ENCODE measurements at places on chromosomes 5 and 9. TPM values are rescaled to one million over a fixed set of nuclear protein-coding genes. Genes with fewer than 3 reads are reported as not detected.

GRCh38 chr5:146076028-146076427 lies 29.3 kb downstream of the PLAC8L1 start:
- no peak for DNase-seq

DNA sequence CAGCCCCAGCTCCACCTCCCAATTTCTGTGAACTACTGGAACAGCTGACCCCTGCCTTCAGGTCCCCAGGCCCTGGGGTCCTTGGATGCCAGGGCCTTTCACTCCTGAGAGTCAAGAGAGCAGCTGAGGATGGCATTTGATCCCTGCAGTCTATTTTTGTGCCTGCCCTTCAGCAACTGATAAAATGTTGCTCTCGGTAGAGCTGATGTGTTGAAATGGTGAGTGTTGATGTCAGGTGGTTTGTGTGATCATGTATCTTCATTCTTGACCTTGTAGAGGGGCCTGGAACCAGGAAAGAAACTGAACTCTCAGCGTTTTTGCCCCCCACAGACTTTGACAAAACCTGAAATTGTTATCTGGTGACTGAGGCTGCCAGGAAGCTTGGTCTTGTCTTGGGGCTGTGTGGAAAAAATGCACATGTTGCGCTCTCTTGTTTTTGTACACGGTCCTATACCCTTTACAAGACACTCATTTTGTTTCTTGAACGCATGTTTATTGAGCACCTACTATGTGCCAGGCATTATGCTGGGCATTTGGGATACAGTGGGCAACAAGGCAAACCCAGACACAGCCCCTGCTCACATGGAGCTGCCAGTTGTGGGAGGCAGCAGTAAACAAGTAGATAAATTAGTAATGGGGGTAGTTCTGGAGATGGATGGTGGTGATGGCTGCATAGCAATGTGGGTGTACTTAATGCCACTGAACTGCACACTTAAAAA lies 78.3 kb downstream of the PPARGC1B start:
- DNase-seq = peak; percentile 79

The TLX3 gene
- polyA plus RNA-seq = not detected

DNA sequence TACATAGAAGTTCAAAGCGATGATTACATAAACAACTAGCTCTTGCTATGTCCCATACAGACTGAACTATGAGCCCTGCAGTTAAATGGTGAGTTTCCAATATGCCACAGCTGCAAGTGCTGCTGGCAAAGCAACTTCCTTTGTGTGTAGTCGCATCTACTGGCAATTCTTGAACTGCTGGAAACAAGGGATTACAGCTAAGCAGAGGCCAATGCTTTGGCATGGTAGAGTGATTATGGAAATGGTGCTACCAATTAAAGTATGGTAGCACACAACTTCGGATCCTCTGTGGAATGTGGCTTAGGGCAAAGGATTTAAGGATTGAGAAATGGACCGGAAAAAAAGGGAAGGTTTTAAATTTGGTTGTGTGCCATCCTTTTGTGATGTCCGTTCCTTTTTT lies 856.6 kb downstream of the MAT2B start:
- peak; percentile 72 for DNase-seq

GRCh38 chr9:17839776-17840175 lies 260.9 kb downstream of the SH3GL2 start:
- DNase-seq = no peak

- no peak for DNase-seq
Observed at GRCh38 chr5:157677931-157678330, 6.6 kb downstream of the C5orf52 start.

GRCh38 chr5:54000011-54000410 lies 310.4 kb downstream of the ARL15 start:
- DNase-seq = peak; percentile 71

DNA sequence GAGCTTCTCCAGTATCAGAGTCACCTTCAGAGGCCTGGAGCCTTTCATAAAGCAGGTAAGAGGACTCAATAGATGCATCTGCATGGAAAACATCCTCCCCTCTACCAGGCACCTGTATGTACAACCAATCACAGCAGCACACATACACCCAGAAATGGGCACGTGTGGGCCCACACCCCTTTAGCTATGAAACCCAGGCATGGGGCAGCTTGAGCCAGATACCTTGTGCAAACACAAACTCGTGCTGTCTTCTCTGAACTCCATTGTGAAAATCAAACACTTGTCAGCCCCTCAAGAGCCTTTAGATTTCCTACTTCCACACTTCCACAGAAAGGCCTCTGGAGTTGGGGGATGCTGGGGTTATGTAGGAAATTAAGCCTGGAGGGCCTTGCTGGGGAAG lies 1.1 kb upstream of the CSF2 start:
- DNase-seq = no peak

- DNase-seq = no peak
Observed at GRCh38 chr9:12689233-12689632, 4.0 kb upstream of the TYRP1 start.

DNA sequence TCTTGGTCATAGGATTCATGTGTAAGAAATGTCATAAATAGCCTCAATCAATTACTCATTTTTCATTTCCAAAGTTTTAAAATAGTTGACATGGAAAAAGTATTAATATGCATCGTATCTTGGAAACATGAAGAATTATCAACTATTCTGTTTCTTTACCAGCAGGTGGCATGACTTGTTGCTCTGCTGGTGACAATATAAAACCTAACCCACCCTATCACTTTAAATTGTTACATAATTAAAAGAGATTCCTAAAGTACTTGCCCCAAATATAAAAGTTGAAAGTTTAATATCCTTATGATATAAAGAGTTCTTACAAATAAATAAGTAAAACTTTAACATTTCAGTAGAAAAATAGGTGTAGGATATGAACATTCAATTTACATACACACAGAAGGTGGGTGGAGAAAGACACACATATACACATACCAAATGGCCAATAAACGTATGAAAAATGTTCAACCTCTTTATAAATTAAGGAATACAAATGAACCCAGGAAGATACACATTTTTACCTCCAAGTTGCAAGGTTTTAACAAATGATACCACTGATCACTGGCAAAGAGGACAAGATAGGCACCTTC lies 30.6 kb downstream of the MAP1B start:
- no peak for DNase-seq

- no peak for DNase-seq
Observed at GRCh38 chr5:99089822-99090549, 161.2 kb upstream of the CHD1 start.

DNA sequence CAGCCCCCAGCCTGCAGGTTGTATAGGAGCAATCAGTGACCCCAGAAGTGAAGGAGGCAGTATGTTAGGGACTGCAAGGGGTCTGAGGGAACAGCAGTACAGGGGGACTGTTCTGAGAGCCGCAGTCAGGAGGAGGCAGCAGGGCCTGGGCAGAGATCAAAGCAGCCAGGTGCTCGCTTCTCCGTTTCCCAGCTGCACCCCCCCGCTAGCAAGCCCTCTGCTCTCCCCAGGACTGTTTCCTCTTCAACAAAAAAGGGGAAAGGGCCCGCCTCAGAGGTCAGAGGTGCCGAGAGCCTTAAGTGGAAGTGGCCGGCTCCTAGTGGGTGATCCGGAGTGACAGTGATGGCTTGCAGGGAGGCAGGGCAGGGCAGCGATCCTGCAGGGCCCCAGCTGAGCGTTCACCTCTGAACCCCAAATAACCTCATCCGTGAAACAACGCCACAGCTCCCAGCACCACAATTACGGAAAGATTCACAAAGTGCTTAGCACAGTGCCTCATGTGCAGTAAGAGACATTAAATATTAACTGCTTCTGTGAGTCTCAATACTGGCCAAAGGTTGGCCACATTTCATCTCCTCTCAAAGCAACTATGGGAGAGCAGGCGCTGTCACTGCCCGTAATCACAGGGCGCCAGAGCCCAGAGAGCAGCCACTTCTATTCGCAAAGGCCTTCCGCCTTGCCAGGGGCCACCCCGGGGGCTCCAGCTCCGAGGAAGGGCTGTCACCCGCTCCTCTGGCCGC lies 8.0 kb downstream of the CLPTM1L start:
- no peak for DNase-seq

The LCN1 gene
- polyA plus RNA-seq = not detected

GRCh38 chr5:149667084-149667828 lies 62.9 kb upstream of the PPARGC1B start:
- DNase-seq = no peak

The CDO1 gene
- polyA plus RNA-seq = 17.4 TPM

GRCh38 chr9:130259044-130259443 lies 6.5 kb upstream of the HMCN2 start:
- no peak for DNase-seq

- no peak for DNase-seq
Observed at GRCh38 chr5:6644794-6645241, 11.6 kb downstream of the SRD5A1 start.

DNA sequence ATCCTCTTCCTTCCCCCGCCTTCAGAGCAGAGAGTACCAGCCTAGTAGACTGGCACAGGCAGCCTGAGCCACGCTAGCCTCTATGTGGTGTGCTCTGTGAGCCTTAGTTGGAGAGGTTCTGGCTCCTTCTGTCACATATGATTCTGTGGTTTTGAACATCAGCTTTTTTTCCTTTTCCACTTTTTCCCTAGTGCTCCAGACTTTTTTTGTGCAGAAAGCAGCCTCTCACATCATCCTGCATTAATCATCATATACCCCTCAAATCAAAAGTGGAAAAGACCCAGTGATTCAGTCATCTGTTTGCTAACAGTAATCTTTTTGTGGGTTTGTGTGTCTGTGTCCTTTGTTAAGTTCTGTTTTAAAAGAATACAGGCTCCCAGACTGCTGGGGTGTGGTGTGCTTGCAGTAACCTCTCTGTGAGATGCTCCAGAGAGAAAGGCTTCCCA lies 663.9 kb upstream of the RGMB start:
- peak; percentile 52 for DNase-seq

DNA sequence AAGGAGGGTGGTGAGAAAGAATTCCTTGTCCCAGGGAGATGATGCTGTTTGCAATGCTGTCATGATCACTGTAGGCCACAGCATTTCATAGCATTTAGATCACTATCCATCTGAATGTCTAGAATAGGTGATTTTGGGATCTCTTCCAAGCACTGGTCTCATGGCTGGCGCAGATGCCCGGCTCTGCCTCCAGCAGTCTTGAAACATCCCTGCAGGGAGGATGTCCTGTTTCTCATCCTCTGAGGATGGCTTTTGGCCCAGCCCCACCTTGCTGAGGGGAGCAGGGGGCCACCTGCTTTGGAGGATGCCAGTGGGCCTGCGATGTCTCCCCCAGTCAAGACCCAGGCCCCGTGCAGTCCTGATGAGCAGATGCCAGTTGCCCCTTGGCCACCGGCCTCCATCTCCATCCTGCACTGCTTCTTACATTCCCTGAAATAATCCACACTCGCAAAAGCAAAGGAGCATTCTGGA lies 63.5 kb upstream of the GARNL3 start:
- no peak for DNase-seq

The KCNV2 gene
- 0.33 TPM for polyA plus RNA-seq

The SPATA31D3 gene
- polyA plus RNA-seq = not detected

The PCDHA11 gene
- polyA plus RNA-seq = not detected

- DNase-seq = no peak
Observed at GRCh38 chr5:1112596-1113331, 901 bp upstream of the SLC12A7 start.

The PAXX gene
- 27.0 TPM for polyA plus RNA-seq

The MOCS2 gene
- polyA plus RNA-seq = 48.6 TPM

The STK10 gene
- 18.7 TPM for polyA plus RNA-seq

DNA sequence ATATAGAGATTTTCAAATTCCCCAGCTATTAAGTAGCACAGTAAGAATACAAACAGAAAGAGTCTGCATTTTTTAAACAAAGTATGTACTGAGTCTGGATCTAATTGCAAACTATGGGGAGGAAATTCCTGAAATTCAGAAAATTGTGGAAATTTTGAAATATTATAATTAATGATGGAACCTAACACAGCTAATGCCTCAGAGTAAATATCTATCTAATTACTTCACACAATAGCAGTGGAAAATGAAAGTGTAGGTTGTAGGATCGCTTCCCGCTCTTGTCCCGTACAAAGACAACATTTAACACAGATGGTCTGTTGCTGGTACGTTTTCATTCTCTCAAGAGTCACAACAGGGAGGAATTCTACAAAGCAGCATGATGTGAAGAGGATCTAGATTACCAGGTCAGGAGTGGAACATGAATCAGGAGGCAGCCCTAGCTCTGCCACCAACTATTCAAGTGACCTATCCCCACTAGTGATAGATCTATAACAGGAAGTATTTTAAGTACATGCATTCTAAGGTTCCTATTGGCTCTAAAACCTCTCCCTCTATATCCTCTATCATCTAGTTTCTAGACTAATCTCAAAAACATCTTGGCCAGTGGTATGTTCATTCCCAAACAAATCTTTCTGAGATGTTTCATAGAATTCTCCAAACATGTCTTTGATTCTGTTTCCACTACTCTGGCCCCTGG lies 58.9 kb upstream of the GRAMD2B start:
- no peak for DNase-seq

DNA sequence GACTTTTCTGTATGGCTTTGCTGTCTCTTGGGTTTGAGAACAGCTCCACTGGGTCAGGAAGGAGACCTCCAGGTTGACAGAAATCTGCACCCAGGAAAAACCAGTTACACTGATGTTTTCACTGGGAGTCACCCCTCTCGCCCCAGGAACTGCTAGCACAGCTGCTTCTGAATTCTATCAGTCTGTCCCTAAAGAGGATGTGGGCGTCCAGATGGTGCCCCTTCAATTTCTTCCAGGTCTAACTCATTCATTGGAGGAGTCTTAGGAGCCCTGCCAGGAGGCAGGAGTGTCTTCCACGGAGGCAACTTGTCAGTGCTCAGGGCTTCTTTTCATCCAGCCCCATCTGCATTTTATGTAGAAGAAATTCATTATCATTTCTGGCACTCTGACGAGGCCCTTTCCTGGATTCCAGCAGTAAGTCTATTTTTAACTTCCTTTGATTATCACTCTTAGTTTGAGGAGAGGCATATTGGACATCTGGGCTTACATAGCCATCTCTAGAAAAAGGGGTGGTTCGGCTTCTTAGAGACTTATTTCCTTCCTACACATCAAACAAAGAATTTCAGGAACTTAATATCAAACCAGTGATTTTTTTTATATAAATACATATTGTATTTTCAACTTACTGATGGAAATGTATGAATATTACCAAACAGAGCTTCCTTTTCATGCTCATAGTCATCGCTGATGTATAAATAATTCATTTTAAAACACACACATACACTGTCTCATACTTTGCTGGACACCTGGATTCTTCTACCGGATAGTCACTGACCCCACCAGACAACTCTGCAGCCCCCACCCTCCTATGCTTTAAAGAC lies 148.8 kb downstream of the IRX2 start:
- peak; percentile 30 for DNase-seq
